AG04450 (cell line): ENCODE measurements at places on chromosomes 2 and 18.

GRCh38 chr18:5574843-5575242, 31.0 kb upstream of the EPB41L3 start:
- DNase-seq: no peak

DNA sequence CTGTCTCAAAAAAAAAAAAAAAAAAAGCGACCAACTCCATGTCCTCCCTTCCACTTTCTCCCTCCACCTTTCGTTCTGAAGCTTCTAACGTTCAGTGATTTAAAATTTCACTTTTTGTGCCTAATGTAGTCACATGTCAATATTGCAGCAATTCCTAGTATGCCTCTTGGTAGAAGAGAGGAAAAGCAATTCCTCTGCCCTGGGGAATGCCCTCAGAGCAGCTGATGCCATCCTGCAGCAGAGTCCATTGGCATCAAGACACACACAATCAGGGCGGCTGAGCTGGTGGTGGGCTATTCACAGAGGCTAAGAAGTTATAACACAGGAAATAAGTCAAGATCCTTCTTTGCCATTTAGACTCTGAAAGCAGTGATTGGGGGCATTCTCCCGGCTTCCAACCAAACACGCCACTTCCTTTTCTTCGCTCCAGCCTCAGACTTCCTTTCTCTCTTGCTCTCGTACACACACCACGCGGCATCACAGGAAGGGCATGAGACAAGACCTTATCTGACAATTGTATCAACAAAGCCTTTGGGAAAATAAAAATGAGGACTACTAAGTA, 71.9 kb downstream of the MOGAT1 start:
- DNase-seq: no peak

DNA sequence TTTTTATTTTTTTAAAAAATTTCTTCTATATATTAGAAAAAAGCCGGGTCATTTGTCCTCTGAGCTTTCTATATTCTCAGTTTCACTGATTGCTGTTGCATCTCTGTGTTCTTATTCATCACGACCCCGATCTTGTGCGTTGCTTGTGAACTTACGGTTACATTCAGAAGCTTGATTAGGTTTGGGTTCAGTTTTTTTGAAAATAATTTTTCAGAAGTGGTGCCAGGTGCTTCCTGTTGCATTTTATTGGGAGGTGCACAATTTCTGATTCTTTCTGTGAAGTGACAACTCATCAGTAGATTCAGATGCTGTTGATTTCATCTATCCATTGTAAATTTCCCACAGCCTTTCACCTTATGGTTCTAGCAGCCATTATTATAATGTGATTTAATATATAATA, 147.3 kb downstream of the INHBB start:
- no peak for DNase-seq

- DNase-seq: no peak
Measured at GRCh38 chr18:34050661-34051060, 174.1 kb downstream of the NOL4 start.

- DNase-seq: no peak
Measured at GRCh38 chr2:150471813-150472510, 15.5 kb downstream of the RND3 start.

- no peak for DNase-seq
Measured at GRCh38 chr2:98771721-98772524, 41.0 kb upstream of the MGAT4A start.

GRCh38 chr2:86695053-86695691, 24.9 kb upstream of the RMND5A start:
- no peak for DNase-seq

DNA sequence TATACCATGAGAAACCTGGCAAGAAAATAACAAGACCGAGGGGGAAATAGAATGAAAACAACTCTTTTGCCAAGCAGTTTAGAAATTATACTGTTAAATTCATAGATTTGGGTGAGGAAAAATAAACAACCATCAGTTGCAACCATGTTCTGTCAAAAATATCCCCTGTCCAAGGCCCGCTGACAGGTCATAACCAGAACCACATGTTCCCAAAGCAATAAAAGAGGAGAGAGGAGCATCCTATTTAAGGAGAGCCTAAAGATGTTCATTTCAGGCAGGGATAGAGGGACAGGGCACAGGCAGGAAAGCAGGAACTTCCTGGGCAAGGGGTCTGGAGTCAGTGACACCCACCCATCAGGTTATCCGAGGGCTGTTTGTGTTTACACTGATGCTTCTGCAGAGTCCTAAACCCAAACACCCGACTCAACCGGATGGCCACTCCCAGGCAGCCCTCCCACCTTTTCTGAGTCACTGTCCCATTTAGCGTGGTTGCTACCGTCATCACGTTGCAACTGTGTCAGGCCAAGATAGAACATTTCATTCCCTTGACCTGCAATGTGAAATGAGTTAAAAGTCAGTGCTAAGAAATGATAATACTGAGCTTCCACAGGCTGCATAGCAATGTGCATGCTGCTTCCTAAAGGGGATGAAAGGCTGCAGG, 468.3 kb upstream of the RAB12 start:
- no peak for DNase-seq

- DNase-seq: no peak
Measured at GRCh38 chr2:37744010-37744409, 72.6 kb upstream of the CDC42EP3 start.

- no peak for DNase-seq
Measured at GRCh38 chr2:187991389-187991788, 300.3 kb upstream of the GULP1 start.

DNA sequence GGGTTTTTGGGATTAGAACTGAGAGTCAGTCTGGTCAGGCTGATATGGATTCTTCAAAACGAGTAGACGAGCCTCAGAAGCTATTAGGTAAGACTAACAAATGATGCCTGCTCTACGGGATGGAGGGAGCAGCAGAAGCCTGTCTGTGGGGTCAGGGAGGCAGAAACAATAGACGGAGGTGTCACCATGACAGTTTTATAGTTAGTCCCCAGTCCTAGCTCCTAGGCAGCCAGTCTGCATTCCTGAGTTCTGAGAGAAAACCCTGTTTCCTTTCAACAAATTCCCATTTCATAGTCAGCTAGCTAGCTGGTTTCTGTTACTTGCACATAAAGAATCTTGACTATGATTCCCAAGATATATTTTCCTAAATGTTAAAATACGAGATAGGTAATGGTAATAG, 542.1 kb downstream of the PID1 start:
- DNase-seq: no peak

DNA sequence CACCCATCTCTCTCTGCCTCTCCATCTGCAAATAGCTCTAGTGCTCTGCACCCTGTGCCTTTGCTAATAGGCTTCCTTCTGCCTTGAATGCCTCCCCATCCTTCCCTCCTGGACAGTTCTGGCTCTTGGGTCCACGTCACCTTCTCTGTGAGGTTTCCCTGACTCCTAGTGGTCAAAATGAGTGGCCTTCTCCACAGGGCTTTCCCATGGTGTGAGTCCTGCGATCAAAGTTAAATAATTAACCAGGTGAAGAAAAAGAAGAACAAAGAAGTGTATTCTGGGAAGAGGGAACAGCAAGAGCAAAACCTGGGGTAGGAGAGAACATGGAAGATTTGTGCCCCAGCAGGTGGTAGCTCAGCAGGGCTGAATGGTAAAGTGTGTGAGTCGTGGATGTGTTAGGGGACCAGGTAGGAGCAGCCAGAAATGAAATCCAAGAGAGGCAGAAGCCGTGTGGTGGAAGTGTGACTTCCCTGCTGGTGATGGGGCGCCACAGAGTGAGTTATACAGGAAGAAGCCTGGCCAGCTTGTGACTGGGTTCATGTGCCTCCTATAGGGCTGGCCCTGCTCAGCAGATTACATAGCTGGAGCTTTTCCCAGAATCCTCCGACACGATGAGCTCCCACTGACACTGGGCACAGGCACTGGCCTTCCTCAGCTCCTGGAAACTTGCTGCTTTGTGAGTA, 93.8 kb upstream of the LDAH start:
- no peak for DNase-seq

- no peak for DNase-seq
Measured at GRCh38 chr2:50624506-50624905, 407.4 kb downstream of the NRXN1 start.

DNA sequence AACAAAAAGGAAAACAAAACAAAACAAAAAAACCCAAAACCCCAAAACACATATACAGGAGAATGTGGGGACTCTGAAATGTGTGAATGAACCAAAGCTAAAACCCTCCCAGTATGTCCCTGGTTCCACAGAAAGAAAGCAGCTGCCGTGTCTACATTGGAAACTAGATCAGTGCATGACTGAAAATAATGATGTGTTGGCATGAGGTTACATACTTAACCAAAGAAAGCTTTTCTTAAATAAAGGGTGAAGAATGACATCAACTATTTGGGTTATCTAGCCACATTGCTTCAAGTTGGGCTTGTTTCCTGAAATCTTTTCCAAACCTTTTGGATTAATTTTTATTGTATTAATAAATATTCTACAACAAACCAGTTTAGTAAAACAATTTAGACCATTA, 91.9 kb upstream of the FN1 start:
- peak; percentile 58 for DNase-seq

DNA sequence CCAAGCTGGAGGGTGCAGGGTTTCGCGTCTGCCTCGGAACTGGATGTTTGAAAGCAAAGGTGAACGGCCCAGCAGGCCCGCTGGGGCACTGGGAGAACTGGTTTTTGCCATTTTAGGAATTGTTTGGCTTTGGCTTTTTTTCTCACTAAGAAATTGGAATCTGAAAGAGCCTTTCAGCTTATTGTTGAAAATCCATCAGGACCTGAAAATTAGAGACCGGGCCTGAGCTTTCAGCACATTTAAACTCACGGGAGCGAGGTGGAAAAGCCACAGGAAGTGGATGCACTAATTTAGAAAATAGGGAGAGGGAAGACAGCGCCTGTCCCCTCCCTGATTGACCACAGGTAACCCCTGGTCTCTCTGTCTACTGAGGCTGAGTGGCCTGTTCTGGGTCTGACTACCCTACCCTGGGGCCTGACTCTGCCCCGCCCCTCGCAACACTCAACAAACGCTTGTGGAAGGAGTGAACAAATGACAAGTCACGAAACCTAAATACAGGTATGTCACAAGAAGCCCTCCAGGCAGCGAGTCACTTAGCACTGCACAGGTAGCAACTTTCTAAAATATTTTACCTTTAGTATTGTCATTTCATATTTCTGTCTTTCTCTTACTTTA, 100.3 kb upstream of the MBOAT2 start:
- DNase-seq: no peak

DNA sequence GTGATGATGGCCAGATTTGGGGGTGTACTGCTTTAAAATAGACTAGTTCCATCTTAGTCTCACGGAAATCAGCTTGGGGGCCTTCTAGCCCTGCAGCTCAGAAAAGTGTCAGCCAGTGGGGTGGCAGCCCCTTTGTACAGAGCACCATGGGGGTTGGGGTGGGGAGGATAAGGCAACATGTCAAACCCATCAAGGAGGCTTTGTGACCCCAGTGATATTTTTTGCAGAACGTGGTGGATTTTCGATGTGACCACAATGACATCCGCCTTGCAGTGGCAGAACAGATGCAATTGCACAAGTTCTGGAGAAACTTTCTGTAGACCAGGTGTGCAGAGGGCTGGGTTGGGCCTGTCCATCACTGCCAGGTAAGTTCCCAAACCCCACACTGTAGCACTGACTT, 3.0 kb upstream of the CD8A start:
- no peak for DNase-seq

- no peak for DNase-seq
Measured at GRCh38 chr18:3540805-3541548, 91.0 kb downstream of the TGIF1 start.

GRCh38 chr2:74550231-74550630, 3.5 kb downstream of the LOXL3 start:
- no peak for DNase-seq

- DNase-seq: no peak
Measured at GRCh38 chr2:75135776-75136400, 63.4 kb downstream of the TACR1 start.

- DNase-seq: no peak
Measured at GRCh38 chr2:170764880-170765261, 5.3 kb upstream of the ERICH2 start.

DNA sequence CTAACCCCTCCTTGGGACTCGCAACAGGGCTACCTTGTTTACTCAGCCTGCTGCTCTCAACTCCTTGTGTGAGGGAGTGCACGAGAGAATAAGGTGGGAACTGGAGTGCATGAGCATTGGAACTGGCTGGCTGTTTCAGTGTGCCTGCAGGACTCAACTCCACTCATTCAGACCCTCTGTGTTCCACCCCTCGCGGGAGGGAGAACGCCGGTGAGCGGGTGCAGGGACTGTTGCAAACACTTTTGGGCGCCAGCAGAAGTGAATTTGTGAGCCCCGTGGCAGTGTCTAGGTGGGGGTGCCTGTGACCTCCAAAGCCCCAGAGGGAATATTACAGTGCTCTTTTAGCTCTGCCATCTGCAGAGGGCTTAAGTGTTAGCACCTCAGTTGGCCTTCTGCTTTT, 1978.3 kb upstream of the PIK3C3 start:
- DNase-seq: no peak

GRCh38 chr2:170255971-170256370, 78.0 kb downstream of the MYO3B start:
- DNase-seq: peak; percentile 2

GRCh38 chr2:236568068-236568921, 1.3 kb upstream of the ACKR3 start:
- DNase-seq: no peak

DNA sequence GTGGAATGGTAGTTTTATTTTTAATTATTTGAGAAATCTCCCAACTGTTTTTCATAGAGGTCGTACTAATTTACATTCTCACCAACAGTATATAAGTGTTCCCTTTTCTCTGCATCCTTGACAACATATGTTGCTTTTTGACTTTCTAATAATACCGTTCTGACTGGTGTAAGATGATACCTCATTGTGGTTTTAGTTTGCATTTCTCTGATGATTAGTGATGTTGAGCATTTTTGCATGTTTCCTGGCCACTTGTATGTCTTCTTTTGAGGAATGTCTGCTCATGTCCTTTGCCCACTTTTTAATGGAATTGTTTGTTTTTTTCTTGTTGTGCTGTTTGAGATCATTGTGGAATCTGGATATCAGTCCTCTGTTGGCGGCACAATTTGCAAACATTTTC, 242.5 kb downstream of the ZNF521 start:
- DNase-seq: peak; percentile 16

DNA sequence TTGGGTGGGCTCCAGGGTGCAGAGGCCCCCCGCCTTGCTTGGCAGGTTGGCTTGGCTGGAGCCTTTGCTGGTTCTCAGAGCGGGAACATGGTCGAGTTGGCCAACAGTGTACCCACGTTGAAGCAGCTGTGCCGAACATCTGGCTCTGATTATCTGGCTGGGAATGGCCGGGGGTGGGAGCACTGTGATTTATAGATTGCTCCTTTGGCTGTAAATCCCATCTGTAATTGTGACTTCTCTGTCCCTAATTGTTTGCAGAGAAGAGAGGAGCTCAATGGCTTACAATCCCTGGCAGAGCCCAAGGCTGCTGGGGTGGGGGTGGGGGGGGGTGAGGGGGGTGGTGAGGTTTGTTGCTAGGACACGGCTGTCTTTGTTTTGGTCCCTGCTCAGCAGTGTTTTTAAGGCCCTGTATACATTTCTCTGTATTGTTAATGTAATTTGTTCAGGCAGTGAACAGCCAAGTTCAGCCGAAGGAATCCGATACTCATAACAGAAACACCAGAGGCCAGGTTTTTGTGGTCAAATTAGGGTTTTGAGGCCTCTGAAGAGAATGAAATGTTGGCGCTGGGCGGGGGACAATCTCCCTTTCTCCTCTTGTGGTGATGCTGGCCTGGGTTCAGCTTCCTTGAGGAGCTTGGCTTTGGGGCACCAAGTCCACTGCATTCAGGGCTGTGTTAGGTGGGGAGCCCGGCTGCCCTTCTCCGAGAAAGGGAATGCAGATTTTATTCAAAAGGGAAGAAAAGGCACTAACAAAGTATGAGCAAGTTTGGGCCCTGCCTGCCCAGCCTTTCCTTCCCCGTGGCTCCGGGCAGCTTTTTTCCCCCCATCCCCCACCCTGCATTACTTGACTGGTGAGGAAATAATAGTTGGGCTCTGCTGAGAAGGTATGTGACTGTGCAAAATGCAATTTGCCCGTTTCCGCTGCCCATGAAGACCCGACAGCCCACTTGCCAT, 82.5 kb downstream of the TCF7L1 start:
- DNase-seq: peak; percentile 86
